ENCODE measurements at places on chromosomes 6 and 20.

DNA sequence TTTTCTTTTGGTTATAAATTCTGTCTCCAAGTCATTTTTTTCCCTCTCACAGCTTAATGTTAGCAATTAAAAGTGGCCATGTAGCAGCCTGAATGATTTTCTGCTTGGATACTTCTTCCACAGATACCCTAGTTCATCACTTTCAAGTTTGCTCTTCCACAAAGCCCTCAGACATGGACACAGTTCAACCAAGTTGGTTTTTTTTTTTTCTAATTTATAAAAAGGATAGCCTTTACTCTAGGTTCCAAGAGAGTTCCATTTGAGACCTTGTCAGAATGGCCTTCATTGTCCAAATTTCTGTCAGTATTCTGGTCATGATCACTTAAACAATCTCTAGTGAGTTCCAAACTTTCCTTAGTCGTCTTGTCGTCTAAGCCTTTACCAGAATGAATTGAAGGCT is 40.0 kb downstream of the RSPH3 start:
- DNase-seq, result no peak

DNA sequence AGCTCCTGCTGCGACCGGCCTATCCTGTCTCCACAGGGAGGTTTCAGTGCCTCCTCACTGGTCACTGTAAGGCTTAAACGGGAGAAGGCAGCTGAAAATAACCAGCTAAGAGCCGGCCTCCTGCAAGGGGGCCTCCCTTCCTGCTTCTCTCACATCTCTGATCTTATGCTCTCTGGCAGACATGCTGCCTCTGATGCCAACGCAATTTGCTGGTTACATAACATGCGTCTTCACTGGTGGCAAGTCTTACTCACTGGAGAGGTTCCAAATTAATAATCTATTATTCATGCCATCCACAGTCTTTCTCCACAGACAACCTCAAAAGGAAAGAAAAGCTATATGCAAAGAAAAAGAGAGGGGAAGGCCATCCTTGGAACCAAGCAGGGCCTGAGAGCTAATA is 91.8 kb upstream of the LRFN2 start:
- DNase-seq, result no peak

GRCh38 chr6:132079286-132079685 is 128.1 kb upstream of the CCN2 start:
- DNase-seq, result no peak

DNA sequence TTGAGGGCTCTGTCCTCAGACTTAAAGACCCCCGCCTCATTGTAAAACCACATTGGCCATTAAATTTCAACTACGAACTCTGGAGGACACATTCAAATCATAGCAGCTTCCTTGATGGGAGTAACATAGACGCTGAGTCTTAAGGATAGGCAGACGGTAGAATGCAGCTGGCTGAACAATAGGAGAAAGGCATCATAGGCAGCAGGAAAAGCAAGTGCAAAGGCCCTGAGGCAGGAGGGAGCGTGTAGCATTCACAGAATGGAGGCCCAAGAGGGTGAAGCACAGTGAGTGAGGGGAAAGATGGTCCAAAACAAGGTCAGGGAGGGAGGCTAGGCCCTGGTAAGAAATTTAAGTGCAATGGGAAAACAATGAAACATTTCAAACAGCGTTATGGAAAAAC is 8.6 kb upstream of the PFDN4 start:
- DNase-seq, result no peak

- no peak for DNase-seq
These were observed 90.8 kb downstream of the THBS2 start for GRCh38 chr6:169162752-169163407.

DNA sequence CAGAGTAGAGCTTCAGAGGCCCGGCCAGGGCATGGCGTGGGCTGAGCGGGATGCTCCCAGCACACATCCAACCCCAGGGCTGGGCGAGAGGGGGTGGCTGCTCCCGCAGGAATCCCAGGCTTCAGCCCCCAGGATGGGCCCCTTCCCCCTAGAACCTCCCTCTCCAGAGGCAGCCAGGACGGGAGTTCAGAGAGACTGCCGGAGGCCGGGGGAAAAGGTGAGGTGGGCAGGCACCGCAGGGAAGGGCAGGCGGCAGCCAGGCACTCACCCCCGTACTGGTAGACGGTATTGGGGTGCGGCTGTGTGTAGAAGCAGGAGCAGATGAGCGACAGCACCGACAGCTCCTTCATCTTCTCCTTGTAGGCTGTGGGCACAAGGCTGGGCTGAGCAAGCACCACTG is 9.3 kb downstream of the STMN3 start:
- no peak for DNase-seq

- no peak for DNase-seq
These were observed 14.4 kb upstream of the TMEM242 start for GRCh38 chr6:157337751-157338150.

DNA sequence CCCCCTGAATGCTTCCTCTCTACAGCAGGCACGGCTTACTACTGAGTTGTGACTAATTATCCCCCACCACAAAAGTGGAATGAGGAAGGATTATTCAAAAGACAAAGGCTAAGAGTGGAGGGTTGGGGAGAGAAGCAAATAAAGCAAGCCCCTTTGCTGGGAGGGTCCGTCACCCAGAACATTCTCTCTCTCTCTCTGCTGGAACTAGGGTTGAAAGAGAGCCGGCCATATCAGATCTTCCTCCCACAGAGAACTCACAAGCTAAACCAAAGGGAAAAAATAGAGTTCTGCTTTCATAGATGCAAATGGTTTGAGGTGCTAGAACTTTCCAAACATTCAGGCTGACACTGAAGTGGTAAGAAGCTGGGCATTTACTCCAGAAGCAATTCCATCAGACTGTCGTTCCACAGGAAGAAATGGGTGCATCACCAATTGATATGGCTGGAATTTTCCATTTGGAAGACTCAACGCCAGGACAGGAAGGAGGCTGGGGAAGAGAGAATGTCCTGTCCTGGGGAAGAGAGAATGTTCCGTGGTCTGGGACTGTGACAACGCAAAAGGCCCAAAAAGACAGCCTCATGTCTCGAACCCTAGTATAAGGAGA is 7.9 kb downstream of the ZMYND8 start:
- no peak for DNase-seq

GRCh38 chr20:18734525-18735189 is 78.9 kb upstream of the SCP2D1 start:
- no peak for DNase-seq

DNA sequence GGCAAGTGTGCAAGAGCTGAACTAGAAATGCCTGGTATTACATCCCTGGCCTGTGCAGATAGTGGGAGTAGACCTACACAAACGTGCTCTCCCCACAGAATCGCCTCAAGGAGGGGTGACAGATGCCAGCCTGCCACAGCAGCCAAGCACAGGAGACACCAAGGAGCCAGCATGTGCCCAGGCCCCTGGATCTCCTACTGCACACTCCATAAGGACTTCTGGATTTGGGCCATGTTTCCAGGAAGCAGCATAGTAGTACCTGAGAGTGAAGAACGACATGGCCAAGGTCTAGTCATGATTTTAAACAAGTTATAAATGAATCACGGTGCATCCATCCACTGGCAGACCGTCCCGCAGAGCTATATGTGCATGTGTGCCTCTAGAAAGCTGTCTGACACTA is 232.2 kb downstream of the SYNDIG1 start:
- no peak for DNase-seq

DNA sequence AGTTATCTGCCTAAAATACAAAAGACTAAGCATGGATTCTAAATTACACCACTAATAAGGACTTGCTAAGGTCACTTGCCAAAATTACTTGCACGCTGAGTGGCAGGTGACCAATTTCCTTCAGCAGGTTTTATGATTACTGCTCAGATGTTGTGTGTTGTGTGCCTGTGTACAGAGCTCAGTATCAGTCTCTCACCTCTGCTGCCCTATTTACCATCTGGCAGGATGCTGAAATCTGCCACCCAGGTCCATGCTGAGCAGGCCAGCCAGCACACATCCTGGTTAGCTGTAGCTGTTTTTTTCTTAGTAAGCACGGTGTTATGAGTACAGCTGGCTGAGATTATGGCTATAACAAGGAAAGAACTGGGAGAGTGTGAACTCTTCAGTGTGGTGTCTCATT is 34.0 kb downstream of the ELOVL4 start:
- no peak for DNase-seq

DNA sequence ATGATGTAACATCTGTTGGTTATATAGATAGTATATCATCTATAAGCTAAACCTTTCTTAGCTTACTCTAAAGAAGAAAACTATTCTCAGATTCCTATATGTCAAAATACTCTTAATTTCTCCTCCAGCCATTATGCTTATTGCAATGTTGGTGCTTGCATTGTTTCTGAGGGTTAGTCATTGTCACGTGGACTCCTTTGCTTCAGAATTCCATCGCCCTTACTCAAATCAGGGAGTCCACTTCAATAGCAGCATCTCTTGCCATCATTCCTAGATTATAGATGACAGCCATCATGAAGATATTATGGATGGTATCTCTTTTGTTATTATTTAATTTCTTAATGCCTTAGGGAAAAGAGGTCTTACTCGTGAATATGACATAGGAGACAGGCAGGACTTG is 776.1 kb downstream of the TENT5A start:
- DNase-seq, result no peak

GRCh38 chr6:139166238-139166955 is 31.5 kb downstream of the HECA start:
- DNase-seq, result no peak

DNA sequence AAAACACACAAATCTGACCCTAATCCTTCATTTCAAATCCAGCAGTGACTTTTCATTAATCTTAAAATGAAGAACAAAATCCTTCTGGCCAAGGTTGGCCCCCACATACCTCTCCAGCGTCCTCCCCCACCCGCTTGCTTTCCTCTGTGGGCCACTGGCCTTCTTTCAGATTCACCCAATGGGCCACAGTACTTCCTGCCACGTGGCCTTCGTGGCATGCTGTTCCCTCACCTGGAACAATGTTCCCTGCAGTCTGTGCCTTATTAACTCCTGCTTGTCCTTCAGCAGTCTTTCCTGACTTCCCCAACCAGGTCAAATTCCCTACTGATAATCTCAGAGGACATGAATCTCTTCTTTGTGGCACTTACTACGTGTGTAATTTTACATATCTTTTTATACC is 5.3 kb upstream of the GTF2H4 start:
- DNase-seq, result no peak

GRCh38 chr6:53041356-53041755 is 23.8 kb upstream of the FBXO9 start:
- no peak for DNase-seq

DNA sequence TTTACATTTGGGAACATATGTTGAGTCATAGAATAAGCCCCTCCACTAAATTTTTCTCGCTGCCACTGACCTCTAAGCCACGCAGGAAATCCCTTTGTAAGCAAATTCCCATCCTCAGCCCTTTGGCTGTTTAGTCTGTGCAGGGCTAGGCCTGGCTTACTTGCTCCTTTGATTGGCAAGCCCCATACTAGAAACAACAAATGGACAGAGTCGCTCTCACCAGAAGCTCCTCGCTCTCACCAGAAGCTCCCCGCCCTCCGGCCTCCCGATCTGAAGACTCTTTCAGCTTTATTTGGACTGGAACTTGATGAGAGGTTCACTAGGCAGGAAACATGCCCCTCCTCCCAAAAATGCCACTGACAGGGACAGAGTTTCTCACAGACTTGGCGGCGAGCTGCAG is 149.2 kb upstream of the EXOC2 start:
- no peak for DNase-seq

- DNase-seq, result no peak
These were observed 67.7 kb upstream of the PLEKHG1 start for GRCh38 chr6:150531957-150532356.

DNA sequence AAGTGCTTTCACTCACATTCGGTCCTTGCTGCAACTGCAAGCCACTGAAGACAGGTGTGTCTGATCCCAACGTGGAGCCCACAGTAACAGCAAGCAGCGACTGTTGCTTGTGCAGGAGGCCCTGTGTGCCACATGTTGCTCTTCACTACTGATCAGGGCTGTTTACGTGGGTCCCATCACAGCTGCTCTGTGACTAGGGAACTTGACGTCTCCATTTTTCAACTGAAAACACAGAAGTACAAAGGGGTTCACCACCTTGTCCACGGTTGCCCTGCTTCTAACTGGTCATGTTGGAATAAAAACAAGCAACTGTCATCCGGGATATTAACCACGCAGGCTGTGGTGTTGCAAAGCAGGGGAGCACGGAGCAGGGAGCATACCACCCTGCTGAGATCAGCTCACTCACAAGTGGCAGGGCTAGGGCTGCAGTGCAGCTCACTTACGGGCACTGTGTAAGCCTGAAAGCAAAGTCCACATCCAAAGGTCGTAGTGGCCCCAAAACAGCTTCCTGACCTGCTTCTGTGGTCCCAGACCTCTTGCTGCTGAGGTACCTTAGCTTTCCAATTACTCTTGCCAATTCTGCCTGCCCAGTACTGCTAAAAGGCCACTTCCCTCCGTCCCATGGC is 105.8 kb upstream of the DUSP22 start:
- DNase-seq, result no peak

DNA sequence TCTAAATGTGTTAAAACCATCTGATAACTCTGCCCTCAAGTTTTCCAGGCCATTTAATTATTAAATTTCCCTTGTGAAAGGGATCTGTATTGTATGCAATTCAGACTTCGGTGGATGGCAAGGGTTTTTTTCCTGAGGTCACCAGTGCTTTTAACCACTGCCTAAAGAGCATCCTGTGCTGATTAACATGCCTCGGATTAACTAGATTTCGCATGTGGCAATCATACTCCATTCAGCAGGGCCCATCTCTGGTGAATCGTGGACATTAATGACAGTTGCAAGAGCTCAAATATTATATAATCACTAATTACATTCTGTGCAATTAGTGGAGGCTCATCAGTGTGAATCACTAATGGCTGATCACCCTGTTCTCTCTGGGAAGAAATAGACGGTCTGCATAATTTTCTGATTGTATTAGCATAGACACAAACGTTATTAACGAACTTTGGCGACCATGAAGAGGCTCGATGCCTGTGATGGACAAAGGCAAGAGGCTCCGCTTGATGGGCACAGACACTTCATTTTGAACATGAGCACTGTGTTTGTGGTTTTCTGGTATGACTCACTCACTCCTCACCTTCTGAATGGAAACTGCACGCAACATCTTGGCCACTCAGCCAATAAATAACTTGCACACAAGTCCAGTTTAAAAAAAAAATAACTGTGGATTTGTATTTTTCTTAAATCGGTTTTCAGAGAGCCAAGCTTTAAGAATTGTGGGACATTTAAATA is 31.4 kb downstream of the LINC00237 start:
- DNase-seq, result no peak

GRCh38 chr6:154945271-154945890 is 49.7 kb upstream of the TIAM2 start:
- DNase-seq, result no peak

GRCh38 chr6:76972474-76972873 is 490.8 kb downstream of the HTR1B start:
- no peak for DNase-seq

- DNase-seq, result no peak
These were observed 76.8 kb downstream of the NCOA7 start for GRCh38 chr6:125867483-125867942.
